Heart right ventricle (tissue), 16 donors: ENCODE measurements at places on chromosomes 2 and 18. TPM values are rescaled to one million over a fixed set of nuclear protein-coding genes. Genes with fewer than 3 reads are reported as not detected.

DNA sequence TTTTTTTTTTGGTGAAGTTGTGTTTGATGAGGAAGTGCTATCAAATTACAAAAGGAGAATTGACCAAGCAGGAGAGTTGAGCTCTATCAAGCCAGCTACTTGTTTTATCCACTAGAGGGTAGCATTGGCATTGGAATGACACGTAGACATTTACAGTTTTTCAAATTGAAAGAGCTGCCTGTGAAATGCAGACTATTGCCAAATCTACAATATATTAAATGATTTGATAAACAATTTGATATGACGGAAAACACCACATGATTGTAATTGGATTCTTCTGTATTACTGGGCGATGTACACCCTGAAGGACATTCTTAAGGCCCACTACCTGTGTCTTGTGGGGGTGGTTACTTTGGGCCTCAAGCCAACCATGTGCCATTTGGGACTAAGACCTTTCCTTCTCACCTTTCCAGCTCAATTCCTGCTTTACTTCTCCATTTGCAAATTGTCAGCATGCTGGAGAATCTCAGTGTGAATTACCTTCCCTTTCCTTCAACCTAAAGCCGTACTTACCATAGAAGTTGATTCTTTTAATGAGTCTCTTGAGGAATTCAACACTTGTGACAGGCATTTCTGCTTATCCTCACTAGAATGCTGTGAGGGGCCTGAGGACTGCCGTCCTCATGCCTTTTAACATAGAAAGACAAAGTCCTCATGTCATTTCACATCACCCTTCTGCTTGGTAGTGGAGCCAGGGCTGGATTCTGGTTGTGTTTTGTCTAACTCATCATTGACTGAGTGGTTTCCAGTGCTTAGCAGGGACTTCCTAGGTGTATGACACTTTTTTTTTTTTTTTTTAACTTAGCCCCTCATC, 134.8 kb upstream of the THUMPD2 start:
- peaks cover 4% of the 10 kb centered on the region for H3K4me1 ChIP-seq
- DNase-seq: peak; percentile 26

GRCh38 chr2:38789691-38790090, 11.7 kb downstream of the GEMIN6 start:
- no peaks in the 10 kb centered on the region for H3K36me3 ChIP-seq
- no peak for DNase-seq
- H3K4me3 ChIP-seq: no peak overlapping the region
- H3K27me3 ChIP-seq: no peaks in the 10 kb centered on the region
- H3K4me1 ChIP-seq: no peaks in the 10 kb centered on the region

DUSP19 gene
- total RNA-seq: 11.7 TPM

- H3K4me1 ChIP-seq: no peaks in the 10 kb centered on the region
- H3K36me3 ChIP-seq: no peaks in the 10 kb centered on the region
- no peak overlapping the region for H3K27ac ChIP-seq
- no peak overlapping the region for H3K4me3 ChIP-seq
- peaks cover 6% of the 10 kb centered on the region for H3K27me3 ChIP-seq
Observed at GRCh38 chr2:102510791-102511575, 38.0 kb downstream of the SLC9A4 start.

ACP1 gene
- 60.3 TPM for total RNA-seq

GRCh38 chr2:190177249-190178040, 114.9 kb upstream of the MSTN start:
- no peaks in the 10 kb centered on the region for H3K36me3 ChIP-seq
- DNase-seq: no peak
- H3K27me3 ChIP-seq: no peaks in the 10 kb centered on the region
- H3K4me1 ChIP-seq: peaks cover 8% of the 10 kb centered on the region
- H3K4me3 ChIP-seq: no peak overlapping the region

GRCh38 chr2:222297600-222297935, 1.2 kb downstream of the PAX3 start:
- no peak overlapping the region for H3K4me3 ChIP-seq
- no peaks in the 10 kb centered on the region for H3K36me3 ChIP-seq
- no peak for DNase-seq
- peaks cover 99% of the 10 kb centered on the region for H3K27me3 ChIP-seq

DNA sequence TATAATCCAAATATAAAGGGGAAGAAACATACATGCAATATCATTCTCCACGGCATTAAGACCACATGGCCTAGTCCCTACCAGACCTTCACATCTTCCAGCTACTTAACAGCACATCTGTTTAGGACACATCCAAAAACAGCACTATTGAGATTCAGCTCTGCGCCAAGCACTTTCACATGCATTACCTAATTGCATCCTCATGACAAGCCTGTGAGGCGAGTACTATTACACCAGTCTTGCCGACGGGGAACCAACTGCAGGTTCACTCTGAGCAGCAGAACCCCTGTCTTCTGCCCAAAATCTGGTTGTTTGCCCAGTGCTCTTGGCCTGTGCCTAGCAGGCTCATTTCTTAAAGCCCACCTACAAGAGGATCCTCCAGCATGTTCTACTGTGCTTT, 66.7 kb downstream of the AAK1 start:
- H3K4me3 ChIP-seq: no peak overlapping the region
- peaks cover 29% of the 10 kb centered on the region for H3K4me1 ChIP-seq
- H3K36me3 ChIP-seq: no peaks in the 10 kb centered on the region
- DNase-seq: no peak
- no peak overlapping the region for H3K27ac ChIP-seq
- H3K27me3 ChIP-seq: no peaks in the 10 kb centered on the region

- no peak overlapping the region for H3K4me3 ChIP-seq
- DNase-seq: no peak
- H3K27ac ChIP-seq: no peak overlapping the region
- H3K4me1 ChIP-seq: no peaks in the 10 kb centered on the region
- H3K36me3 ChIP-seq: no peaks in the 10 kb centered on the region
Observed at GRCh38 chr2:133523406-133523805, 44.9 kb downstream of the NCKAP5 start.
